ENCODE measurements at places on chromosomes 6 and 20. TPM values are rescaled to one million over a fixed set of nuclear protein-coding genes. Genes with fewer than 3 reads are reported as not detected.

Gene EYA4
- total RNA-seq = 17.8 TPM

Gene VSX1
- total RNA-seq = not detected

DNA sequence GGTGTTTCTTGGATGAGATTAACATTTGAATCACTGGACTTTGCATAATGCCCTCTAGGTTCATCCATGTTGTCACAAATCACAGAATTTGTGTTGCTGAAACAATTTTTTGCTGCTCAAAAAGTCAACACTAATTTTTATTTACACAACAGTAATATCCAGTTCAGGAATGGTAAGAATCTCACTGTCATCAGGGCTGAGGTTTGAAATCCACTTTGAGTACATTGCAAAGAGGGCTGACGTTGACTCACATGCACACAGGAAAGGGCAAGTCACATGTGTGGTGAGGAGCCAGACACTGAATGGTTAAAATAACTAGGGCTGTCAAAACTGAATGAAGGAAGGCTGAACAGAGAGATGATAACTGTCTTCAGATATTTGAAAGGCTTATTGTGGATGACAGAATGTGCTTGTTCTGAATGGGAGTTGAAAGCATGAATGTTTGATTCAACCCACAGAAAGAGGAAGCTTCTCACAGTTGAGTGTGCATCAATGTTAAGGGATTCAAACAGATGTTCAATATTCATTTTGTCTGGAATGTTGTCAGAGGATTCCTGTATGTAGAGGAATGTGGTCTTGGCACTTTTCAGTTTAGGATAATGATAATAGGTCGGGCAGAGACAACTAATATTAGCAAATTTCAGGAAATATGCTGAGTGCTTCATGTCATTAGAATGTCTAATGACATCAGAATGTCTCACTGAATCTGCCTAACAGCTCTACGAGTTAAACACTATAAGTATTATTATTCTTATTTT is 3.6 kb upstream of the ADGRG6 start:
- DNase-seq = no peak

Gene TFAP2A
- total RNA-seq = 0.25 TPM

Gene TMEM217
- total RNA-seq = 1.5 TPM

- DNase-seq = no peak
These were observed 93.3 kb downstream of the EDN1 start for GRCh38 chr6:12383448-12383847.

DNA sequence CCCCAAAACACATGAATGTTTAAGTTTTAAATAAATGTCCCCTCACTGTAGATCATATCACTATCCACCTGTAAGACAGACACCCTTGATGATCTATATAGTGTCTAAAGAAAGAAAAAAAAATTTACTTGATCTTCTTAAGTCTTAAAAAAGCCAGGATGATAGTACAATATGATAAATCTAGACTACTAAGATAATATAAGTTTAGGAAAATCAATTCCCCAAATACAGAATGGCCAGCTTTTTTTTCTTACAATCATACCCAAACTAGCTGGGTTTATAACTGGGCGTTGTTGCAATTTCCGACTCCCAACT is 14.4 kb downstream of the ZNF217 start:
- DNase-seq = no peak

Gene PACSIN1
- 0.46 TPM for total RNA-seq

DNA sequence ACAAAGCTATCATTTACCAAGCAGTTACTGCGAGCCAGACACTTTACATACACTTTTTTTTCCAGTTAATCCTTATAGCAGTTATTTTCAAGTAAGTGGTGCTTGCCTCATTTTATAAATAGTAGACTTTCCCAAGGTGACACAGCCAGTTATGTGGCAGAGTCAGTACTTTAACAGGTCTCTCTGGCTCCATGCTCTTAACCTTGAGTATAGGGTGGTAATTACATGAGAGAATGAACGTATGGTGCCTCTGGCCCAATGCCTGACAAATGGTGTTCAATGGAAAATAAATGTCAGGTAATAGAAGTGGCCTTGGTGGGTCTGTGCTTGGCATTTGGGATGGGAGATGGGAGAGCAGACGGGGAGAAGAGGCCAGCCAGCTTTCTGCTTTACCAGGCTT is 316.3 kb downstream of the SLC35F1 start:
- DNase-seq = no peak

DNA sequence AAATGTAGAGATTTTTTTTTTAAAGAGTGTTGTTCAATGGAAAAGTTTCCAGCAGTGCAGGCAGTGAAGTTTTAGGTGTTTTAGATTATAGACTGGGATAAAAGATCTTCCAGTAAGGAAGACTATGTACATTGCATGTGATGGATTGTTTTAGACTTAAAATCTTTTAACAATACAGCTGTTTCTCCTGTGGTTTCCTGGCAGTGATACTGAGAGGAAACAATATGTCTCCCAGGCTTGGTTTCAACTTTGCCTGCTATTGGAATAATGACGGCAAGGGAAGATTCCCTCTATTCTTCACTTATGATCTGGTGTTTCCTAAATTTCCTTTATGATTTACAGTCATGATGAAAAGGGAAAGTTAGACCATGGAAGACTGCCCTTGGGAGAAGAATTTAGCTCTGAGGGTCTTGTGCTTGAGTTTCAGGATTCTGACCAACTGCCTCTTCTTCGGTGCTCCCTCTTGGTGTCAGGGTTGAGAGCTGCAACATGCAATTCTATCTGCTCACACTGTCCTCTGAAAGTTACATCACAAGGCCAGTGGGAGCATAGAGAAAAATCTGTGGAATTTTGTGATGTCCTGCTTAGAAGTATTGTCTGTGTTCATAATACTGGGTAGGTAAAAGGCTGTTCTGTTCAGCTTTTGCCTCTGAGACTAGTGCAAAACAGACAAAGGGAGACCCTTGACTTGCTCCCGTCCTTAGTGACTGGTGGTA is 262.8 kb upstream of the MAN1A1 start:
- no peak for DNase-seq

DNA sequence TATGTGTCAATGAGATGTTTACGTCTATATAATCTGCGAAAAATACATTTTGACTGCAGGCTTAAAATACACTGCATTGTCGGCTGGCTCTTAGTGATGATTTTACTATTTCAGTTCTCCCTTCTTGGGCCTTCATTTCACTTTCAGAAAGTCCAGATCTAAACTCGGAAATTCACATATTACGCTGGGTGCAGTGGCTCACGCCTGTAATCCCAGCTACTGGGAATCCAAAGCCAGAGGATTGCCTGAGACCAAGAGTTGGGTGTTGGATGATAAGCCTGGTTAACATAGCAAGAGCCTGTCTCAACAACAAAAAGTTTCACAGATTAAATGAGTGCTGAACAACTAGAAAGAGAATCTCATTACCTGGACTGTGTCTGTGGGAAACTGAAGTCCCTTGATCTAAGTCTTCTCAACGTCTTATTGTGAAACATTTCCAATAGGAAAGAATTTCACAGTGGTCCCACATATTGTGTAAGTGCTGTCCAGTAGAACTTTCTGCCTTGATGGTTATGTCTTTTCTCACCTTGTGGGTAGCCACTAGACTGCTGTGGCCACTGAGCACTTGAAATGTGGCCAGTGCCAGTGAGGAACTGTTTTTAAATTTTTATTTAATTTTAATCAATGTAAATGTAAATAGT is 1.9 kb downstream of the GINM1 start:
- no peak for DNase-seq

DNA sequence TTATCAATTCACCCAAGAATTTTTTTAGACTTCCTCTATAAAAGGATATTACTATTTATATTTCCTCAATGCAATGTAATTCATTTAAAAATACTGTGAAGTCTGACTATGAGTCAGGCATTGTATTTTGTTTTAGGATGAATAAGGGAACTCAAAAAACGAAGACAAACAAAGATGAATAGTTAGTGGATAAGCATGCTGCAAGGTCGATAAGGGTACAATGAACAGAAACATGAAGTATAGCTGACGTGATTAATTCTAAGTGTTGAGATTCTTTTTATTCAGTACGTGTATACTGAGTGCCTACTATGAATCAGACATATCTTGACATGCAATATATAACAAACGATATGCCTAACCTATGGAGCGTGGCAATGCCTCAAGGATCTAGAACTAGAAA is 105.4 kb downstream of the PDE10A start:
- no peak for DNase-seq

DNA sequence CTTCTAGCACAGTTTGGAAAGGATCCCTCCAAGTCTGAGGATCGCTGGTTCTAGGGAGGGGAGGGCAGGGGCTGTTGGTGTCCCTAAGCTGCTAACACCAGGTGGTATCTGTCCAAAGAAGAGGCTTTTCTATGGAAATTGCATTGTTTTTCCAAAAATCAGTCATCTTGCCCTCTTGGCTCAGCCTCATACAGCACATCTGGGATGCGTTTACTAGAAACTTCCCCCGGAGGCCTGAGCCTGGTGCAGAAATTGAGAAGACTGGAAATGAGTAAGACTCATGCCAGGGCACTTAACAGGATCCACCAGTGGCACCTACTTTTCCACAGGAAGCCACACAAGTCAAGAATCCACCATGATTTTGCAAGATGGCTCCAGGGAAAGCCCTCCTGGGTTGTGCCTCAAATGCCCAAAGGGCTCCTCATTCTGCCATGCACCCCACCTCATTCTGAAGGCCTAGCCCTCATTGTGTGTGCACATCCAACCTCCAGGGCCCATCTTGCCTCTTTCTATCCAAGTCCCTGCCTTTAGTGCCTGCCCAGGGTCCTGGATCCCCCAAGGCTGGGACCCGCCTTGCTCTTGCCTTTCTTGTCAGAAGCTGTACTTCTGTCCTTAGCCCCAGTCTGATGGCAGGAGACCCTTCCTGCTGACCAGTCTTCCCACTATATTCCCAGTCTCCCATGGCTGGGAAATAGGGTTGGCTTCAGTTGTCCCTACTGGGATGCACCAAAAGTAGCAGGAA is 97.6 kb downstream of the MRPL14 start:
- DNase-seq = no peak

Gene SAMD3
- 2.9 TPM for total RNA-seq

GRCh38 chr6:501891-502601 is 110.5 kb downstream of the IRF4 start:
- DNase-seq = no peak

Gene USP49
- 4.7 TPM for total RNA-seq

GRCh38 chr6:51618563-51618962 is 468.9 kb downstream of the PKHD1 start:
- DNase-seq = no peak

Gene PHF10
- 65.6 TPM for total RNA-seq

DNA sequence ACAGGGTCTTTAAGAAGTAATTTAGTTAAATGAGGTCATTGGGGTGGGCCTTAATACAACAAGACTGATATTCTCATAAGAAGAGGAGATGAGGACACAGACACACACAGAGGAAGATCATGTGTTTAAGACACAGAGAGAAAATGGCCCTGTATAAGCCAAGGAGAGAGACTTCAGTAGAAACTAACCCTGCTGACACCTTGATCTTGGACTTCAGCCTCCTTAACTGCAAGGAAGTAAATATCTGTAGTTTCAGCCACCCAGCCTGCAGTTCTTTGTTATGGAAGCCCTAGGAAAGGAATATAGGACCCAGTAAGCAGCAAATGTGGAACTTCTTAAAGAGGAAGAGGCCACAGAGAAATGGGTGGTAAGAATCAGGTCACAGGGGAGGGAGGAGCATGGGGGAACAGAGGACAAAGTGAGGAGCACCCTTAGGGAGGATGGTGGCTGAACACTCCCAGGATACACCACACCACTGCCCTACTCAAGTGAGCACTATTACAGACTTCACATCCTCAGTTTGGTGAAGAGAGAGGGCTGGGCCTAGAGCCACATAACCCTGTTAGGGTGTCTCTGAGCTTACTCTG is 762 bp downstream of the SIRPB1 start:
- no peak for DNase-seq

DNA sequence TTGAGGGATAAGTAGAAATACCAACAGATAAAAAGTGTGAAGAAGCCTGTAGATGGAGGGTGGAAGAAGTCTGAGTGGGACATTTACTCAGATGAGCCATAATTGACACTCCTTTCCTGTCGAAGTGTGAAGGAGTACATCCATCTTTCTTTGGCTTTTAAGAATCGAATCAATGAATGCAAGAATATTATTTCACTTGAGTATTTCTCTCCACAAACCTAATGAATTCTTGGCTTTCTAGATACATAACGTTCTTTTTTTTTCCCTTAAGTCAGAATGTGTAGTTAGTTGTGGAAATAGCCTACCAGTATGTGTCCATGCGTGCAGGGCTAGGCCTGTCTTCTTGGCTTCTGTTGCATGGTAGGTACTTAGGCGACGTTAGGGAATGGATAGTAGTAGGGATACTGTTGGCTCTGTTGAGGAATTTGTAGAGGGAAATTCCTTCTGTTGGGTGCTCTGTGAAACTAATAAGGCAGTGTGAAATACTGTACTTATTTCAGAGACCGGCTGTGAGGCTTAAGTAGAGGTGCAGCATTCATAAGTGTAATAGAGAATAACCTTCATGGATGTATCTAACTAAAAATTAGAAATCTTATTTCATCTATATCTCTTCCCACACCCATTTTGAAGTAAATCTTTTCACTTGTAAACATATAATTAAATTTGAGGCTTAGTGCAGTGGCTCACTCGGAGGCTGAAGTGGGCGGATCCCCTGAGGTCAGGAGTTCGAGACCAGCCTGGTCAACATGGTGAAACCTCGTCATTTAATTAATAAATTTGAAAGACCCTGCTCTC is 1.5 kb downstream of the RPS18 start:
- no peak for DNase-seq

Gene ELOVL4
- total RNA-seq = 2.5 TPM

Gene PRSS16
- total RNA-seq = 3.3 TPM

DNA sequence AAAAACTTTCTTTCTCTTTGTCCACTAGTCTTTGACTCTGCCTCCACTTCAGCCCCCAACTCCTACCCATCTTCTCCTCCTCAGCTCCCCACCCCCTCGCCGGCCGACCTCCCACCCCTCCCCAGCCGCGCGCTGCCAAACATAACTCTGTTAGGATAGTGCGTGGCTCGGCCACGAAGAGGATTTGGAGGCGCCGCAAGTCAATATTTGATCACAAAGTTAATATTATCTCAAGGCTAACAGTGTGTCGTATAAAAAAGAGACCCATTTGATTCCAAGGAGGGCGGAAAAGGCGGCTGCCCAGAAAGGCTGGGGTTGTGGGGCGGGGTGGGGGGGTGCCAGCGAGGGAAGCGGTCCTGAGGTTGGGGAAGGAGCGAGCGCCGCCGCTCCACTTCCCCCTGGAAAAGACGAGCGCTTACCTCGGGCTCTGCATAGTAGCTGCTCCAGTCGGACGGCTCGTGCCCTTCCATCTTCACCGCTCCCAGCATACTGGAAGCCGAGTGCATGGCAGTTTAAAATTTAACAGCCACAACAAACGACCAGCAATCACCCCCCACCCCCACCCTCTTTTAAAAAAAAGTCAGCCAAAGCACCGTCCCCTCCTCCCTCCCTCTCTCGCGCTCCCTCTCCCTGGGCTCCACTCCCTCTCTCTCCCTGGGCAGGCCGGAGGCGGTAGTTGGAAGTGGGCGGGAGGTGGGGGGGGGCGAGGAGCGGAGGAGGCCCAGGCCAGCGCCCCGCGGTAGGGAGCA is 425 bp downstream of the FOXA2 start:
- DNase-seq = no peak

- DNase-seq = no peak
These were observed 215.1 kb downstream of the PRL start for GRCh38 chr6:22081709-22082108.

All from ovary (tissue), 10 donors.